ENCODE measurements at places on chromosomes 3 and 15.

GRCh38 chr15:73965094-73965757 lies 26.9 kb downstream of the STOML1 start:
- DNase-seq, result no peak

DNA sequence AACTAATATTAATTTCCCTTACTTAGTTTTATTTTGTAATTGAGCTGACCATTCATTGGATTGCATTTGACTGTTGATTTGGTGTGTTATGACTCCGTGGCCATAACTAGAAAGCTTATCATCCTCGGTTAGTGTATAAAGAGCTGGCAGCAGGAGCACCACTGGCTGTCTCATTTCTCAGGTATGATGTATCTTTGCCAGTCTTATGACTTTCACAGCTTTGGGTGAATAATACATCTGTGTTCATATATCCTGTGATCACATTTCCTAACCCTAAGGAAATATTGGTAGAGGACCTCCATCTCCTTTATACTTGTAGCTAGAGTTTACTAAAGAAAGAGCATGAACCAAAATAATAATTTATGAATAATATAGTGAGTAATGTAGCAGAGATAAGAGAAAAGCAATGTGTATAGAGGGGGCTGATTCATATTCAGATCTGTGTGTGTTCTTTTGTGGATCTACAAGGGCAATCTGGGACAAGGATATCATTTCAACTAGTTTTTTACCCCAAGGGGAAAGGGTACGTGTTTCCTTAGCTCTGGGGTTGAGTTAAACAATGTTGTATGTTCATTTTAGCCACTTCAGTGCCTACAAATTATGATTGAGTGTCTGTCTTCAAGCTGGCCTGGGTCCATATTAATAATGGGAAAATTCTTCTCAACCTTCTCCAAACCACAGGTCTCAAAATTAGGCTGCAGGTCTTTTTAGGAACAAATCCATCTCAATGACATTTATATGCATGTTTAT lies 901.7 kb downstream of the NTRK3 start:
- no peak for DNase-seq

DNA sequence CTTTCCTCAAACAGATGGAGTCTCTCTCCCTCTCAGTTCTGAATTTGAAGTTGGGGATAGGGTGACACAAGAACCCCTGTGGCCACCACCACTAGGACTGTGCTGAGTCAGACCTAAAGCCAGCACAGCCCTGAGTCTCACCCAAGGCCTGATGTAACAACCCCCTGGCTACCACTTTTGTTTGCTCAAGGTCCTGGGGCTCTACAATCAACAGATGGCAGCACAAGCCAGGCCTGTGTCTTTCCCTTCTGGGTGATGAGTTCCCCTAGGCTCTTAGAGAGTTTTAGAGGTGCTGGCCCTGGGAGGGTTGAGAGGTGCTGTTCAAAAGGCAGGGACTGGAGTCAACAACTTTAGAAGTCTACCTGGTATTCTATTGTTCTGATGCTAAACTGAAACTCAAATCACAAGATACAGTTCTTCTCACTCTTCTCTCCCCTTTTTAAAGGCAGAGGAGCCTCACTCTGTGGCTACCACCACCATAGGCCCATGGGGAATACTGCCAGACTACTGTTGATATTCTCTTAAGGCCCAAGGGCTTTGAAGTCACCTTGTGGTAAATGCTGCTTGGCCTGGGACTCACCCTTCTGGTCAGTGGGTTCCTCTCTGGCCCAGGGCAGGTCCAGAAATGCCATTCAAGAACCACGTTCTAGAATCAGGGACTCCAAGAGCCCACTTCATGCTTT lies 6.5 kb downstream of the OR5K4 start:
- no peak for DNase-seq

GRCh38 chr3:112667599-112667998 lies 26.7 kb upstream of the CCDC80 start:
- DNase-seq, result no peak

GRCh38 chr15:58038426-58039078 lies 27.0 kb downstream of the ALDH1A2 start:
- peak; percentile 41 for DNase-seq

GRCh38 chr3:149621218-149622005 lies 36.4 kb downstream of the WWTR1 start:
- DNase-seq, result no peak

- no peak for DNase-seq
Observed at GRCh38 chr15:52290800-52291199, 4.8 kb downstream of the MYO5C start.

DNA sequence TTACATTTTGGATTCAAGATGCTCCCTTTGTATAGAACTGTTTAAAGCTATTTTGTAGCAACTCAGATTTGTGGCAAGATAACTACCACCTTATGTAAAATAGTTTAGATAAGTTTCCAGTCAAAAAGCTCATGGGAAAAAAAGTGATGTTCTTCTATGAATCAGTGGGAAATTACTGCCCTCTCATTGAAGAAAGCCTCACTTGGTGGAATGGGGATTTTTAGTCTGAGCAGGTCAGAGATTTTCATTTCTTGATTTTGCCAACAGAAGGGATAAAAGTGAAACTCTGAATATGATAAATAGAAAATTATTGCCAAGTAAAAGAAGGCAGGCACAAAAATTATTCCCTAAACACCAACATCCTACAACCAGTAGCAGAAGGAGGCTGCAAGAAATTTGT lies 25.8 kb upstream of the CSTA start:
- no peak for DNase-seq

DNA sequence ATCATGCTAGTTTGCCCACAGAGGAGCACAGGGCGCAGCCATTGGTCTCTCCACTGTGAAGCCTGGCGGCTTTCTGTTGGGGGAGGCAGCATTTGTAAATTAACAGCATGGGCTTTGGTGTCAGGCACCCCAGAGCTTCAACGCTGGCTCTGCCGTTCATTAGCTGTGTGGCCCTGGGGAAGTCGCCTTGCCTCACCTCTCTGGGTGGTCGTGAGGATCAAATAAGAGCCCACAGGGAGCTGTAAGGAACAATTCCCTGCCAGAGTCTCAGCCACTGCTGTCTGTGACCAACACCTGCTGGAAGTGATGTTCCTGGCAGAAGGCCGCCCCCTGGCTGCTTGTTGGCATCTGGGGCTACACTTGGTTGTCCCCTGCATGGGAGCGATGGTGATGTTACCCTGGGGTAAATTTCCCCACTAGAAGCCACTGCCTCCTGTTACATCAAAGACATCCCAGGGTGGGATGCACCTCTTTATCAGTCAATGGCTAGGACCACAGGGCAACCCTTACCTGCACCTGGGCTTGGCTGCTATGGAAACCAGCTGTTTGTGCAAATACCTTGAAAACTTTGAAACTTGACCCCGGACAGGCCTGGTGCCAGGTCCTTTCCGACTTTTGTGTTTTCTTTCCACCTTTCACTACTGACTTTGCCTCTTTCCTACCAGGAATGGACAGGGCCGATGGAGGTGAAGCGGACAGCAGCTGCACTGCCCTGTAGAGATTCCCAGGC lies 36.9 kb downstream of the DNASE1L3 start:
- DNase-seq, result peak; percentile 64

- DNase-seq, result no peak
Observed at GRCh38 chr3:14716591-14716990, 41.6 kb downstream of the C3orf20 start.

DNA sequence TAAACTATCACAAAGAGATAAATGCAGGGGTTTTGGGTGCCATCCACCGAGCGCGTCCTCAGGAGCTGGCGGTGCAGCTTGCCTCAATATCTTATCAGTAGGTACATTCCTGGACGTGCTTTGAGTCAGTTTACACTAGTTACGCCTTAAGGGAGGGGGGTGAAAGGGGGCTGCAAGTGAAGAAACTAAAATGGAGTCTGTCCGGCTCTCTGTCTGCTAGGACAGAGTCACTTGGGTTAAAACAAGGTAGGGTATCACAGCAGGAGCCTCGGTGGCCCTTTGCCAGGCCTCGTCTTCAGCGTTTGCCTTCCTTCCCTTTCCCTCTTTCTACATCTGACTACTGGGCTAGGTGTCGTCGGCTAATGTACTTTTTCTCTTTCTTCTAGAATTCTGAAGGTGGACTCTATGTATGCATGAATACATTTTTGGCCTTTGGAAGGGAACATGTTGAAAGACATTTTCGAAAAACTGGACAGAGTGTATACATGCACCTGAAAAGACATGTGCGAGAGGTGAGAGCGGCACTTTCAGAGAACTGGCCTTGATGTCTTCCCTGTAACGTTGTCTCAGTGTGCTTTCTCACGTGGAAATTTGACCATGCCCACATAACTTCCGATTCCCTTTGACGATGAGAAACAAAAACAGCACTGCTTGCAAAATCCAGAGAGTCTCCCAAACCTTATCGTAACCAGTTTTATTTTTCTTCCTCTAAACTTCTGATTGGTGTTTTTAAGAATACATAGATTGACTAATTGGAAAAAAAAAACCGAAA lies 28.8 kb downstream of the USP13 start:
- no peak for DNase-seq

DNA sequence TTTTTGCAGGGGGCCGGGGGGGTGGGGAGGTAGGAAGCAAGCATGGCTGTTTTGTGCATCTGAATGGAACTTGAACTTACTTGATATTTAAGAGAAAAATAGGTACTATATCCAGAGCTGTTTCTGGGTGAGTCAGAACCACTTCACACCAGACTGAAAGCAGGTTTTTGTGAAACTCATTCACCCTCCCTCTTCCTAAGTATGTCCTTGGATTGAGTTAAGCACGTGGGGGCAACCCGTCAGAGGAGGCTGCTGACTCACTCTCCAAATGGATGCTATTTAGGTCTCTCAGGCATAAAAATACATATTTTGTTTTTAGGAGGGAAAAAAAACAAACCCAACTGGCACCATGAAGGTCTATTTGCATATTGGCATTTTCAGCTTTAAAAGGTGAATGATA lies 270.3 kb downstream of the RYR3 start:
- no peak for DNase-seq

DNA sequence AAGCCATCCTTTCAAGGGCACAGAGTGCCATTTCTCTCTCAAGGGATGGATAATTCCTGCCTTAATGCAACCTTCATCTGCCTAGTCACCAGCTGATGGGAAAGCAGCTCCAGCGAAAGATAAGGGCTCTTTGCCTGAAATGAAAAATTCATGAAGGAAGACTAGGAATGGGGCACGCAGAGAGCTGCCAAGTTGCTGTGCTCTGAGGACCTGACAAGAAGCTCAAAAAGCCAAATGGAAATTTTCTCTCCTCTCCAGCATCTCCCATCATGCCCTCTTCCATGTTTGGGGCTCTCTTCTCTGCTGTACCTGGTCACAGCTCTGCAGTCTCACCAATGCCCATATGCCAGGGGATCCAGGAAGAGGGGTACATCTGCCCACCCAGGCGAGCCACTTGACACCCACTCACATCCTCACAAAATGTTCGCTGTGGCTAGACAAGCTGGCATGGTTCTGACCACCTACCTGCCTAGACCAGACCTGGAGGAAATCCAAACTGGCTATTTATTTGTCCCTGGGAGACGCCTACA lies 29.3 kb upstream of the ABHD2 start:
- no peak for DNase-seq

DNA sequence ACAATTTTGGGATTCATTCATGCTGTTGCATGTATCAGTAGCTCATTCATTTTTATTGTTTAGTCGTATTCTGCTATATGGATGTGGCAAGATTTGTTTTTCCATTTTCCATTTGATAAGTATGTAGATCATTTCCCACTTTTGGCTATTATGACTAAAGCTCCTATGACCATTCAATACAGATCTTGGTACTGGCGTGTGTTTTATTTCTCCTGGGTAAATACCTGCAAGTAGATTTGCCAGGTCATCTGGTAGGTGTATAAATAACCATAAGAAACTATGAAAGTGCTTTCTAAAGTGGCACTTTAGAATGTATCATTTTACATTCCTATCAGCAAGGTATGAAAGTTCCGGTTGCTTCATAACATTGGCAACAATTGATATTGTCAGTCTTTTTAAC lies 124.6 kb downstream of the TNIK start:
- no peak for DNase-seq

All from NCI-H1092 treated with DMSO at 0.1 percent for 48 hours (cell line).